ENCODE measurements at places on chromosomes 2 and 18. TPM values are rescaled to one million over a fixed set of nuclear protein-coding genes. Genes with fewer than 3 reads are reported as not detected.

Gene ATP8B1
- not detected for total RNA-seq

Gene PPIL3
- total RNA-seq = 41.5 TPM

Gene MROH2A
- not detected for total RNA-seq

Gene RBM43
- 5.1 TPM for total RNA-seq

Gene DUSP11
- total RNA-seq = 30.2 TPM

Gene NEU2
- total RNA-seq = not detected

Gene SNED1
- 4.6 TPM for total RNA-seq

Gene NCKAP5
- not detected for total RNA-seq

Gene UGT1A1
- total RNA-seq = not detected

Gene PREPL
- 20.0 TPM for total RNA-seq

Gene PRKCE
- total RNA-seq = 16.7 TPM

Gene ACTG2
- not detected for total RNA-seq

Gene ALPI
- not detected for total RNA-seq

Gene MIB1
- total RNA-seq = 40.5 TPM

Gene DCDC2C
- not detected for total RNA-seq

Gene GPD2
- total RNA-seq = 26.1 TPM

Gene SIX3
- not detected for total RNA-seq

Gene ANKRD30BL
- not detected for total RNA-seq

Gene ZNF521
- not detected for total RNA-seq

Gene ALPP
- total RNA-seq = not detected

Gene RBM44
- total RNA-seq = 0.42 TPM

Gene FSIP2
- 0.09 TPM for total RNA-seq

Gene CDH7
- total RNA-seq = not detected

Gene ASXL3
- total RNA-seq = not detected

Gene NFATC1
- 25.7 TPM for total RNA-seq

Gene CEBPZOS
- 37.9 TPM for total RNA-seq

Gene MEP1B
- total RNA-seq = 0.20 TPM

Gene HOXD12
- not detected for total RNA-seq

Gene G6PC2
- not detected for total RNA-seq

Gene TEX44
- total RNA-seq = not detected
